Lower leg skin (tissue), 4 donors: ENCODE measurements at places on chromosomes 1 and 21. TPM values are rescaled to one million over a fixed set of nuclear protein-coding genes. Genes with fewer than 3 reads are reported as not detected.

The LMX1A gene
- not detected for total RNA-seq

The SFPQ gene
- total RNA-seq = 119 TPM

The FAM177B gene
- total RNA-seq = not detected

DNA sequence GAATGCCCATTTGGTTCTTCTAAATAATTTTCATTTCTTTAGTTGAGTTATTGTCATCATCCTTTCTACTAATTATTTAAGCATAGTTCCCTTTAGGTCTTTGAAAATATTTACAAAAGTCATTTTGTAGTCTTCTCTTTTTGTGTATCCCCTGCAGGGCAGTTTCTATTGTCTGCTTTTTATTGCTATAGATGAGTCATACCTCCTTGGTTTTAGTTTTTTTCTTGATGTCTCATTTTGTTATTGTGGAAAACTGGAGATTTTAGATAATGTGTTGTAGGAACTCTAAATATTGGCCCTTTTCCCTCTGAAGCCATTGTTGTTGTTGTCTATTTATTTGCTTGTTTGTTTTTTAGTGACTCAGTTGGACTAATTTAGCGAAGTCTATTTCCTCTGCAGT, 387.9 kb downstream of the NUF2 start:
- DNase-seq = no peak

DNA sequence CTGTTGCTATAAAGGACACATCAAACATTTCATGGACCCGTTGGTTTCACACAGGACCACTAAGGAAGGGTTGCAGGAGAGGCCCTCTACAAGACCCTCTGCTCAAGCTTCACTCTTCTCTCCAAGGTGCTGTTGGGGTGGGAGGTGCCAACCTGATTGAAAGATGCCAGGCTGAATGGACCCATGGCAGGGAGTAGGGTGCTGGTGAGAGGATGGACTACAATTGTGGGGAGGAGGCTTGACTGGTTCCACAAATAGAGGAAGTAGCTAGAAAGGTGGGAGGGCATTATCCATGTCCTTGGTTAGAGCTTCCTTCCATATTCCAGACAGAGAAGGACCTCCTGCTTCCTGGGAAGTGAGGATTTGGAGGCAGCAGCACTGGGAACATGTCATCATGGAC, 167.6 kb upstream of the HMGB4 start:
- no peak for DNase-seq

GRCh38 chr1:93874025-93874651, 4.9 kb downstream of the DNTTIP2 start:
- no peak for DNase-seq

DNA sequence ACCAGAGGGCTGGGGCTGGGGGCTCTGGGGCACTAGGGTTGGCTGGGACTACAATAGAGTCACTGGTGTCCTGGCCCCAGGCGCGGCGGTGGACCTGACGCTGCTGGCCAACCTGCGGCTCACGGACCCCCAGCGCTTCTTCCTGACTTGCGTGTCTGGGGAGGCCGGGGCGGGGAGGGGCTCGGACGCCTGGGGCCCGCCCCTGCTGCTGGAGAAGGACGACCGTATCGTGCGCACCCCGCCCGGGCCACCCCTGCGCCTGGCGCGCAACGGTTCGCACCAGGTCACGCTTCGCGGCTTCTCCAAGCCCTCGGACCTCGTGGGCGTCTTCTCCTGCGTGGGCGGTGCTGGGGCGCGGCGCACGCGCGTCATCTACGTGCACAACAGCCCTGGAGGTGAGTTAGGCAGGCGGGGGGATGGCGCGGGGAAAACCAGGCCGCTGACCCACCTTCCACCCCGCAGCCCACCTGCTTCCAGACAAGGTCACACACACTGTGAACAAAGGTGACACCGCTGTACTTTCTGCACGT, 4.1 kb downstream of the TIE1 start:
- no peak for DNase-seq

GRCh38 chr21:41745971-41746743, 20.7 kb downstream of the RIPK4 start:
- no peak for DNase-seq
